ENCODE measurements at places on chromosomes 7 and 10. TPM values are rescaled to one million over a fixed set of nuclear protein-coding genes. Genes with fewer than 3 reads are reported as not detected.

GRCh38 chr10:49559476-49559875, 20.6 kb upstream of the ERCC6 start:
- no peaks in the 10 kb centered on the region for H3K36me3 ChIP-seq
- no peak for DNase-seq
- H3K27me3 ChIP-seq = no peaks in the 10 kb centered on the region
- H3K4me3 ChIP-seq = no peak overlapping the region

DNA sequence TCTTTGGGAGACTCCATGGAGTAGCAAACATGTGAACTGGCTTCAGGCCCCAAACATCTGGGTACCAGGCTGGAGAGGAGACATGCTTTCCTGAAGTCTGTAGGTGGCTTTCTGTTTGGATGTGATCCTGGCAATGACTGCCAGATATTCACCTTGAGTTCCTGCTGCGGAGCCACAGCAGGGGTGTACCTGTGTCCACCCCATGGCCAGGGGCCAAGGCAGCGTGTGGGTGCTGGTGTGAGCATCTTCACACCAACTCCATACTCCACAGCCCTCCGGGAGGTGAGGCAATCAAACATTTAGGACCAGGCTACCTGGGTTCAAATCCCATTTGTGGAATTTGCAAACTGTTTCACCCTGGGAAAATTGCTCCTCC, 113.0 kb downstream of the ADCY1 start:
- H3K36me3 ChIP-seq = no peaks in the 10 kb centered on the region
- H3K27me3 ChIP-seq = no peaks in the 10 kb centered on the region
- peak; percentile 38 for DNase-seq
- no peak overlapping the region for H3K4me3 ChIP-seq

DNA sequence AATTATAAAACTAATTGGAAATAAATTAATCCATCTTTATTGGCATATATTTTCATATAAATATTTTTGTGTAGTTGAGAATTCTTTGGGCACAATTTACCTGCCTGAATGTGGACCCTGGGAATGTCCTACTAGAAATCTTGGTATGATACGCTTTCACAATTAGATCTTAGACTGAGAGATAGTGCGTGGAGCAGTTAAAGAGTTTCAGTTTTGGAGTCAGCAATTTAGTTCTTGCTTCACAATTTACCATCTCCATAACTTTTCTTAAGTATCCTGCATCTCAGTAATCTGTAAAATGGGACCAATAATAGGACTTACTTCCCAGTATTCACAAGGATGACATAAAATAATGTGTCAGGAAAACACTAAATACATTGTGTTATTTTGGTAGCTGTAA, 2.0 kb downstream of the MTPN start:
- no peaks in the 10 kb centered on the region for H3K27me3 ChIP-seq
- no peaks in the 10 kb centered on the region for H3K36me3 ChIP-seq
- H3K4me1 ChIP-seq = peaks cover 20% of the 10 kb centered on the region
- no peak overlapping the region for H3K4me3 ChIP-seq

The HOXA9 gene
- total RNA-seq = 0.13 TPM

DNA sequence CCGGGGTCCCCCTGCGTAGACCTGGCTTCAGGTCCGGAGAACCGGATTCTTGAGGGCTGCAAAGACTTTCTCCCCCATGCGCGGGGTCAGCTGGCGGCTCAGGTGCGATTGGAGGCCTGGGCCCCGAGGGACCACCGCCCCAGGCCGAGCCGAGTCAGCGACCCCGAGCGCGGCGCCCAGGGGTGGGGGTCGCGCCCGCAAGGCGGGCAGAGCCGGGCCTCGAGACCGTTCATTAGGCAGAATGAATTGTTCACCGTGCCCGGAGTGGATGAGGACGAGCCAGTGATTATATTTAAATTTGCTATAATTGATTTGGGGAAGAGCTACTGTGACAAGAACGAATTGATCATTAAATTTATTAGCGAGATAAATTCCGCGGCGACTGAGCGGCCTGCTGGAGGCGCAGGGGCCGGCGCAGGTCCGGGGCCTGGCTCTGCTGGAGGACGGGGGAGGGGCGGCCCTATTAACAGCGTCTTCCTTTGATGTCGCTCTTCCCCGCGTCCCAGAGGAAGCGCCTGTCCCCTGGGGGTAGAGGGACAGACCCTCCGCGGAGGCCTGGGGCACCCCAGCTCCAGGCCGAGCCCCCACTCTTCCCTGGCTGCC, 7.5 kb downstream of the MNX1 start:
- H3K27me3 ChIP-seq = no peaks in the 10 kb centered on the region
- H3K36me3 ChIP-seq = no peaks in the 10 kb centered on the region
- H3K4me1 ChIP-seq = peaks cover 7% of the 10 kb centered on the region
- no peak for DNase-seq
- H3K27ac ChIP-seq = peak overlapping the region; percentile 90

The NEBL gene
- 15.7 TPM for total RNA-seq

DNA sequence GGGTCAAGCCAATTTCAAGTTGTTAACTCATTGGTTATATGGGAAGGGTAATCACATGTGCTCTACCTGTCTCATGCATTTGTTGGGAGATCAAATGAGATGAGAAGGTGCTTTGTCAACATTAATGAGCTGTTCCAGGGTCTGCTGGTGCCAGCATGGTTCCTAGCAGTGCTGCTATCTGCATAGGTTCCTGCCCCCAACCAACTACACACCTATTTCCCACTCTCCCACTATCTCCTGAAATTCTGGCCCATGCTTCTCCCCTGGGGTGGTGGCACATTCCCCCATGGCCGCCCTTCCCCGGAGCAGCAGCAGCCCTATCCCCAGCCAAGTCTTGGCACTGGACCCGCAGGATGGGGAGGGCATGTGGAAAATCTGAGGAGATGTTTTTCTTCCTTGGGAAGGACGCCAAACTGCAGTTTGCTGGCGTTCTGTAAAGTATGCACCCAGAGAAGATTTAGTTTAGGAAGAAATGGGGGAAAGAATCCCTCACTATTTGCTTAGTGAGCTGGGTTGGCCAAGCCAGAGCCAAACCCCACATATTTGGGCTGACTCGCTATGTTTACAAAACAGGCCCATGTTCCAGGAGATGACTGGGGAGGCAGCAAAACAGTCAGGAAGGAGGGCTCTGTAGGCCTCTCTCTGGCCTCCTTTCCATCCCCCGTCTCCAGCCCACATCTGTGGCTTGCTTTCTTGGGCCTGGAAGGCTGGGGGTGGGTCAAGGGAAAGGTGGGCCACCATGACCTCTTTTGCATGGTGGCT, 42.5 kb downstream of the PPP1R3C start:
- peak overlapping the region; percentile 88 for H3K27ac ChIP-seq
- peaks cover 69% of the 10 kb centered on the region for H3K4me1 ChIP-seq
- H3K4me3 ChIP-seq = no peak overlapping the region
- DNase-seq = peak; percentile 37
- H3K36me3 ChIP-seq = no peaks in the 10 kb centered on the region
- H3K27me3 ChIP-seq = no peaks in the 10 kb centered on the region

- no peak within 1 kb of the TSS for H3K4me3 ChIP-seq
- DNase-seq = no peak
- no peaks in the 10 kb centered on the region for H3K27me3 ChIP-seq
- H3K27ac ChIP-seq = no peak within 1 kb of the TSS
- no peaks in the 10 kb centered on the region for H3K36me3 ChIP-seq
Measured at GRCh38 chr7:75813781-75814236, at the start of gene CCL24. Gene CCL24, minus strand, starts transcription at chr7:75813806. Its CDS starts 91 bp downstream, at chr7:75813715.

DNA sequence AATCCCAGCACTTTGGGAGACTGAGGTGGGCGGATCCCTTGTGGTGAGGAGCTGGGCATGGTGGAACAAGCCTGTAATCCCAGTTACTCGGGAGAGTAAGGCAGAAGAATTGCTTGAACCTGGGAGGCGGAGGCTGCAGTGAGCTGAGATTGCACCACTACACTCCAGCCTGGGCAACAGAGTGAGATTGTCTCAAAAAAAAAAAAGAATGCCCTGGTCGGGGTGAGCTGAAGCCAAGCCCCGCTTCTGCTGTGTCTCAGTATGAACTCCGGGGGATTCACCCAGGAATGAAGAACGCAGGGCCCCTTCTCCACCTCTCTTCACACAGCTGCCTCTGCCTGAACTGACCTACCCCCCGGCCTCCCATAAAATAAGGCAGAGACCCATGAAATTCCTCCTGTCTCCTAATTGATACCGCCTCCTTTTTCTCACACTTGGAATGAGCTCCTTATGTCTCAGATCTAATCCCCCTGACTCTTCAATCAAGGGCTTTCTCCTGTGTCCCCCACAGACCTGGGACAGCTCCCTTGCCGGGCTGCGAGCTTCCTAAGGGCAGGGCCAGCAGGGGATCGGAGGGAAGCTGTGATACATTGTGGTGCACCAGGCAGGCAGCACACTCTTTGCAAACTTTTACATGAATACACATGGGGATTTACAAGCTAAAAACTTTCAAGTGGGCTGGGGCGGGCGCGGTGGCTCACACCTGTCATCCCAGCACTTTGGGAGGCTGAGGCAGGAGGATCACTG, 911 bp upstream of the ZP3 start:
- DNase-seq = no peak
- no peaks in the 10 kb centered on the region for H3K36me3 ChIP-seq
- peak overlapping the region; percentile 59 for H3K27ac ChIP-seq
- no peak overlapping the region for H3K4me3 ChIP-seq

- DNase-seq = no peak
- no peak overlapping the region for H3K27ac ChIP-seq
- H3K4me3 ChIP-seq = no peak overlapping the region
- H3K4me1 ChIP-seq = no peaks in the 10 kb centered on the region
- H3K36me3 ChIP-seq = no peaks in the 10 kb centered on the region
- H3K27me3 ChIP-seq = peaks cover 4% of the 10 kb centered on the region
Measured at GRCh38 chr10:2866569-2866968, 200.8 kb upstream of the PFKP start.

The KIAA1549 gene
- 7.4 TPM for total RNA-seq

GRCh38 chr10:100816671-100817070, 71.3 kb downstream of the PAX2 start:
- no peaks in the 10 kb centered on the region for H3K36me3 ChIP-seq
- H3K4me1 ChIP-seq = no peaks in the 10 kb centered on the region
- no peaks in the 10 kb centered on the region for H3K27me3 ChIP-seq
- no peak overlapping the region for H3K4me3 ChIP-seq

GRCh38 chr7:135281363-135281949, 47.8 kb downstream of the STRA8 start:
- H3K4me1 ChIP-seq = no peaks in the 10 kb centered on the region
- H3K4me3 ChIP-seq = no peak overlapping the region
- no peak overlapping the region for H3K27ac ChIP-seq
- H3K36me3 ChIP-seq = no peaks in the 10 kb centered on the region
- peak; percentile 68 for DNase-seq

DNA sequence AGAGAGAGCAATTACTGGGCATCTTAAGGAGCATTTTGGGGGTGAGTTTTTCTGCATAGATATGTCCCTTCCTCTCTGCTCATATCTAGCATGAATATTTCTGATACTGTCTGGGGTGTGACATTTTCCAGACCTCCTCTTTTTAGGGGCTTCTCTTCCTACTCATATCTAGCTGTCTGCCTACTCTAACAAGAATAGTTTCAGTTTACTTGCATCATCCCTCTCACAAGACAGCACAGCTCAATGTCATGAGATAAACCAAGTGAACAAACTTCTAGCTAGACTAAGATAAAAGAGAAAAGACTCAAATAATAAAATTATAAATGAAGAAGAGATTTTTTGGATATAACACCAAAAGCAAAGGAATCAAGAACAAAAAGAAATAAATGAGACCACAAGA, 419.5 kb upstream of the SORCS1 start:
- no peak overlapping the region for H3K4me3 ChIP-seq
- H3K4me1 ChIP-seq = no peaks in the 10 kb centered on the region
- H3K36me3 ChIP-seq = no peaks in the 10 kb centered on the region
- no peaks in the 10 kb centered on the region for H3K27me3 ChIP-seq
- H3K27ac ChIP-seq = no peak overlapping the region

GRCh38 chr7:113143486-113144257, 25.3 kb upstream of the SMIM30 start:
- no peak overlapping the region for H3K4me3 ChIP-seq
- no peak overlapping the region for H3K27ac ChIP-seq
- DNase-seq = no peak
- H3K4me1 ChIP-seq = no peaks in the 10 kb centered on the region

DNA sequence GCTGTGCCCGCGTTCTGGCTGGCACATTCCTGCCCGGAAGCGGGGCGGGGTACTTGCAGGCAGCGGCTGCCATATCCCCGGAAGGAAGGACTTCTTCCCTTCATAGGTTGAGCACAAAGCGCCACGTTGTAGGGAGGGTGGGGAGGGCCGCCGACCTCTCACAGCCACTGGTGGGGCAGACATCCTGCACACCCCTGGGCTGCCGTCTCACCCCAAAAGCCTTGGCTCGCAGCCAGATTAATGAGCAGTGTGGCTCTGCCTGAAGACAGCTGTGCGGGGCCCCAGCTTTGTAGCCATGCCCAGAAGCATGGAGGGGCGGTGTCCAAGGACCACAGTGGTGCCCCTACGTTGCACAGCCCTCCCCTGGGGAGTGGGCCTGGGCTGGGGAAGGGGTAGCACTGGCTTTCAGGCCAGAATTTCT, 54.3 kb upstream of the DPYSL4 start:
- no peak overlapping the region for H3K4me3 ChIP-seq
- no peaks in the 10 kb centered on the region for H3K4me1 ChIP-seq
- no peaks in the 10 kb centered on the region for H3K27me3 ChIP-seq
- H3K27ac ChIP-seq = no peak overlapping the region

GRCh38 chr7:46256870-46257661, 336.0 kb upstream of the IGFBP3 start:
- DNase-seq = no peak
- H3K4me3 ChIP-seq = no peak overlapping the region
- H3K27me3 ChIP-seq = no peaks in the 10 kb centered on the region
- H3K4me1 ChIP-seq = no peaks in the 10 kb centered on the region
- no peak overlapping the region for H3K27ac ChIP-seq
- no peaks in the 10 kb centered on the region for H3K36me3 ChIP-seq

DNA sequence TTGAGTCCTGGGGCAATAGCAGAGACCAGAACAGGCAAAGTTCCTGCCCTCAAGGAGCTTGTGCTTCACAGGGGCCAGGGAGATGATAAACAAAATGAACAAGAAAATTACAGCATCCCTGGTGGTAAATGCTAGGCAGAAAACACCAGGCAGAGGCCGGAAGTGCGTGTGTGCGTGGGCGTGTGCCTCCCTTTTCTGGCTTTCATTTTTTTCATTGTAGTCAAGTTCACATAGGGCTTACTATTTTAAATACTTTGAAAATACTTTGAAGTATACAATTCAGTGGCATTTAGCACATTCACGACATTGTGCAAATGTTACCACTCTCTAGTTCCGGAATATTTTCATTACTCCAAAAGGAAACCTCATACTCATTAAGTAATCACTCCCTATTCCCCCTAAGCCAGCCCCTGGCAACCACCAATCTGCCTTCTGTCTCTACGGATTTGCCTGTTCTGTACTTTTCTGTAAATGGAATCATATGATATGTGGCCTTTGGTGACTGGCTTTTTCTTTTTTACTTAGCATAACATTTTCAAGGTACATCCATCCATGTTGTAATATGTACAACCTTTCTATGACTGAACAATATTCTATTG, 88.1 kb upstream of the PDCD4 start:
- H3K4me1 ChIP-seq = peaks cover 5% of the 10 kb centered on the region
- no peak overlapping the region for H3K27ac ChIP-seq
- H3K36me3 ChIP-seq = no peaks in the 10 kb centered on the region
- no peaks in the 10 kb centered on the region for H3K27me3 ChIP-seq
- DNase-seq = no peak

- no peak overlapping the region for H3K4me3 ChIP-seq
- DNase-seq = no peak
- H3K36me3 ChIP-seq = no peaks in the 10 kb centered on the region
- H3K27ac ChIP-seq = no peak overlapping the region
Measured at GRCh38 chr10:88810196-88810961, 7.8 kb downstream of the LIPM start.

GRCh38 chr7:133482599-133482998, 229.7 kb downstream of the EXOC4 start:
- DNase-seq = no peak
- H3K27ac ChIP-seq = no peak overlapping the region
- peaks cover 4% of the 10 kb centered on the region for H3K36me3 ChIP-seq
- no peak overlapping the region for H3K4me3 ChIP-seq
- H3K27me3 ChIP-seq = no peaks in the 10 kb centered on the region

The TMEM140 gene
- total RNA-seq = 4.4 TPM

The SPDYE2 gene
- 0.19 TPM for total RNA-seq

Measured in pancreas (tissue), 10 donors.